ENCODE measurements at places on chromosomes 1 and 21.

- no peak for DNase-seq
Measured at GRCh38 chr1:6523566-6523965, 30.7 kb downstream of the NOL9 start.

GRCh38 chr1:215146240-215146975 lies 63.9 kb downstream of the KCNK2 start:
- DNase-seq, result no peak

- DNase-seq, result no peak
Measured at GRCh38 chr21:46553993-46554392, 50.9 kb downstream of the S100B start.

DNA sequence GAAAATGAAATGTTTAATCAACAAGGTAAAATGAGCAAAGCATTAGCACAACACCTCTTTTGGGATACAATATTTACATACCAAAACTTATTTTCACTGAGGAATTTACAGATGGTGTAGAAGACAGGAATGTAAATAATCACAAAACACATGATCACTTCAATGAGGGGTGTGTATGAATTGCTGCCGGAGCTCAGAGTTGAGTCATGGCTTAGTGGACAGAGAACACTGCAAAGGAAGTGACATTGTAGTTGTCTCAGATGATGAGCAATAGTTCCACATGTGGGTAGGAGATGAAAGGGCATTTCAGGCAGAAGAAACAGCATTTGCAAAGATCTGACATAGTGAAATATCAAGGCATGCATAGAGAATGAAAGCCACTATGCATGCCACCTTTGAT lies 5.6 kb upstream of the KPRP start:
- no peak for DNase-seq

DNA sequence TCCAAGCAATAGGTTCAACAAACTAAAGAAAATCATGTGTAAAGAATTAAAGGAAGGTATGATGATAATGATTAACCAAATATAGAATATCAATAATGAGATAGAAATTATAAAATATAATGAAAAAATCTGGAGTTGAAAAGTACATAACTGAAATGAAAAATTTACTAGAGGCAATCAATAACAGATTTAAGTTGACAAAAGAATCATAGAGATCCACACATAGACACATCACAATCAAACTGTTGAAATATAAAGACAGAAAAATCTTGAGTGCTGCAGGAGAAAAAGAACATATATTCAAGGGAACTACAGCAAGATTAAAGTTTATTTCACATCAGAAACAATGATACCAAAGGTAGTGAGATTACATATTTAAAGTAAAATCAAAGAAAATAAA lies 63.7 kb downstream of the RNASEL start:
- no peak for DNase-seq

- DNase-seq, result no peak
Measured at GRCh38 chr1:228735871-228736586, 750 bp downstream of the RHOU start.

GRCh38 chr1:70892140-70892539 lies 155.5 kb downstream of the PTGER3 start:
- DNase-seq, result no peak

All from NCI-H1417 treated with DMSO at 0.1 percent for 48 hours (cell line).